ENCODE measurements at places on chromosomes 5 and 9.

DNA sequence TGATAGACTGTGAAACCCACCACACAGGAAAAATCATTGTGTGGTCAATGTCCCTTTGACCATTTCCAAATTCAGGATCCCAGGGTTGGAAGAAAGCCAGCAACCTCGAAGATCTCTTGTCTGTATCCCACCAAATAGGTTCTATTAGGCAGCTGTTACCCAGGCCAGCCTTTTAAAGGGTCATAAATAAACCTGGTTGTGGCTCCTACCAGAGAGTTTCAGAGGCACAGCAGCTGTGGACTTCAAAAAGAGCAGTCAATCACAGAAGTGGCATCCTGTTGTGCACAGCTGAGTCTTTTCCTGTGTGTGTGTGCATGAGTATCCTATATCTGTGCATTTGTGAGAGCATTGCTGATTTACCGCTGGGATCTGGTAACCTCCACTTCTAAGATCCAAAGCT, 23.7 kb upstream of the OR2S2 start:
- DNase-seq = no peak

GRCh38 chr9:113590991-113591898, 127.7 kb downstream of the RGS3 start:
- no peak for DNase-seq

- no peak for DNase-seq
These were observed 5.4 kb upstream of the B4GALT1 start for GRCh38 chr9:33172256-33173238.

- DNase-seq = no peak
These were observed 67.5 kb downstream of the HTR4 start for GRCh38 chr5:148586796-148587195.

GRCh38 chr9:91945277-91946085, 4.5 kb downstream of the ROR2 start:
- no peak for DNase-seq

GRCh38 chr5:59125011-59125961, 542.4 kb downstream of the RAB3C start:
- no peak for DNase-seq

GRCh38 chr5:41885286-41885685, 15.1 kb upstream of the OXCT1 start:
- no peak for DNase-seq

DNA sequence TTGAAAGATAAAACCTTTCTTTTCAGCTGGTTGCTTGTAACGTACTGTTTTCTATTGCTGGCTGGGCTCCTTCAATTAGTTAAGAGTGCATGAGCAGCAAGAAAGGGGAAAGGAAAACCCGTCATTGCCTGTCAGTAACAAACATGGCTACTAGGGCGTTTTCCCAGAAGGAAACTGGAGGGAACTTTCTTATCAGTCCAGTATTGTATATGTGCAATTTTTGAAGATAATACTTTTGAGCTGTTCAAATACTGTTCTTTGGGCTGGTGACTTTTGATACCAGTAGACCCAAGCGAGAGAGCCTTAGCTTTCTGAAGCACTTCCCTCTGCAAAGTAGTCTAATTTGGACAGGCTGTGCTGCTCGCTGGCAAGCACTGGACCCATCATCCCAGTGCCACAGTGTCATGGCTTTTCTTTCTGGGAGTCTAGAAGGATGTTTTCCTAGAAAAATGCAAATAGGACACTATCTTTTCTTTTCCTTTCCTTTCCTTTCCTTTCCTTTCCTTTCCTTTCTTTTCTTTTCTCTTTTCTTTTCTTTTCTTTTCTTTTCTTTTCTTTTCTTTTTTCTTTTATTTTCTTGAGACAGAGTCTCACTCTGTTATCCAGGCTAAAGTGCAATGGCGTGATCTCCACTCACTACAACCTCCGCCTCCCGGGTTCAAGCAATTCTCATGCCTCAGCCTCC, 149.9 kb upstream of the SMIM23 start:
- DNase-seq = no peak

DNA sequence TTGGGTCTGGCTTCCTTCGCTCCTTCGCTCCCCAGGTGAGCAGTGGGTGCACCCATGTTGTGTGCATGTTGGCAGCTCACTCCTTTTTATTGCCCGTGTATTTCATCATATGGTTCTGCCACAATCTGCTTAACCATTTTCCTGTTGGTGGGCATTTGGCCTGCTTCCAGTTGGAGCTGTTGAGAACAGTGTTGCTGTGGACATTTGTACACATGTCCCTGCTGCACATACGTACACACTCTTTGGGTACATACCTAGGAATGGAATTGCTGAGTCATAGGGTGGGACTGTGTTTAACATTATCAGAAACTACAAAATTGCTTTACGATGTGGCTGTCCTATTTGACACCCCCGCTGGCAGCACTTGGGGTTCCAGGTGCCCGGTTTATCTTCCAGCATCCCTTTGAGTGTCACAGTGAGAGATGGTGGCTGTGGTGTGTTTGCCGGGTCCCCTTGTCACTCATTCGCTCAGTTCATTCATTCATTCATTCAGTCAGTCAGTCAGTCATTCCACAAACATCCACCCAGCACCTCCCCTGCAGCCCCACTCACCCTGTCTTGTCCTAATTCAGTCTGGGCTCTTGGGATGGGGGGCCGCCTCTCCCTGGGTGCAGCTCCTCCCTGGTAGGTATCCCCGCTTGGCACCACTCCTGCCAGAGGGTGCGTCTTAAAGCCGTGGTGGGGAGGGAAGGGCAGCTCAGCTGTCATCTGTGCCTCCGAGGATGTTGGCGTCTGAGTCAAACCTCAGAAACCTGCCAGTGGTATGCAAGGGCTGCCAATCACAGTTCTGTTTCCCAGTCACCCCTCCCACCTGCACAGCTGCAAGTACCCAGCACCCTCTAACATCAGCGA, 7.9 kb upstream of the FIBCD1 start:
- DNase-seq = no peak

- DNase-seq = no peak
These were observed 1154.7 kb downstream of the DTWD2 start for GRCh38 chr5:117833691-117834090.

GRCh38 chr9:110446171-110446570, 108.5 kb upstream of the TXNDC8 start:
- DNase-seq = no peak

DNA sequence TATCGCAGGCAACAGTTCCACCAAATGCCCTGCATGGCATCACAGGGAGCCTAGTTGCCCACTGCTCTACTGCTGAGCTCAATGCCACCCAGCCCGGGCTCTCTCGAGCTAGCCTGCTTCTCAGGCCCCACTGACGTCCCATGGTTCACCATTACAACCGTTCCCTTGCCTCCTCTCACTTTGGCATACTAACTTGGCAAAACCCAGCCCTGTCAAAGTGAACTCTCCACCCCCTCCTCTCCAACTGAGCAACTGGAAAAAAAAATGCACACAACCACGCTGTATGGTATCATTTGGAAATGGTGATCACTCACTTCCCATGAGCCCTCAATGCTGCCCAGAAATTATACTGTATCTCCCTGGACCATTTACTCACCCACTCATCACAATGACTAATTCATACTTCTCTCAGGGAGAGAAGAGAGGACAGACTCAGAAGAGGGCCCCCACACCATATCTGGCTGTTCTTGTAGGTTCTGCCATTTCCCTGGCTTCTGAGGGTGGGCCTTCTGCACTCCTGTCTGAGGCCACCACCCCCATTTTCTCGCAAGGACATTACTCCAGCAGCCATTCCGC, 51.4 kb upstream of the RARS1 start:
- no peak for DNase-seq

DNA sequence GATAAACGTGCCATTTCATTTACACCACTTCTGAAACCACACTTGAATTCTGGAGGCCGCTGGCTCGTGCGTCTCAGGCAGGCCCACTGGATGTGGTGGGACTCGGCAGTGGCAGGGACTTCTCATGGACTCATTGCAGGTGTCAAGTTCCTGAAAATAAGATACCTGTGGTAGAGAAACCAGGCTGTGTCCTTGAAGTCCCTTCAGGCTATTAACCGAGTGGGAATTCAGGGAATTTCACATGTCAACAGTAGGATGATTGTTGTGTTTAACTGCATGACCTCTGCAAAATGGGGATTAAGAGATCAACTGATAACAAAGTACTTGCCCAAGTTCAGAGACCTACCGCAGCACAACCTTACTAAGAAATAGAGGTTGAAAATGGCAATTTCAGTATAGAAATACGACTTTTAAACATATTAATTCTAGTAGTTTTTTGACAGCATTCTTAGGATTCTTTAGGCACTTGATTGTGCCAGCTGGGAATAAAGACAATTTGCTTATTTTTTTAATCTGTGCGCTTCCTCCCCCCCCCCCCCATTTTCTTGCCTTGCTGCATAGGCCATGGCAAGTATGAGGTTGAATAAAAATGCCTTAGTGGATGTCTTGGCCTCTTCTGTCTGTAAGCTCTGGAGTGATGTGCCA, 26.8 kb downstream of the TRIP13 start:
- no peak for DNase-seq

DNA sequence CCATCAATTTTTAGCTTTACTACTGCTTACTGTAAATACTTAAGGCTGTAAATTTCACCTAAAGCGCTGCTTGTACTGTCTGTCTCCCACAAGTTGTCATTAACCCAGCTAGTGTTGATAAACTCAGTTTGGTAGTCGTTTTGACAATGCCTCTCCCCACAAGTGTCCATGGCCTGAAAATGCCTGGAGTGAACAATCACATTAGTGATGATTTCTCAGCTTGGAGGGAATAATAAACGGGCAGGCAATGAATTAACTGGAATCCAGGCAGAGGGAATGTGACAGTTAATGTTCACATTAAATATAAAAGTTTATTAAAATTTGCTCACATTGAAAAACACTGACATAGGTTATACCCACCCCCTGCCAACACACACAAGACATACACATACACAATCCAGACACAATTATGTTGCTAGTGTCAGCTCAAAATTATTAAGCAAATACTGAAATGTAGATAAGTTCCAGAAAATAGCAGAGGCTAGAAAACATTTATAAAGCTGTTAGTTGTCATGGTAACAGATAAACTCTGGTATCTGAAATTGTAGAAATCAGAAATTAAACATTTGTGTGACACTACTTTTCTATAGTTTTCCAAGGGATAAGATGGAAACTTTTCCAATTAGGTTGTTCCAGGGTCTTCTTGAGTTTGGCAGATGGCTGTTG, 341.9 kb downstream of the DIRAS2 start:
- DNase-seq = no peak

GRCh38 chr5:137603356-137603755, 104.2 kb upstream of the SPOCK1 start:
- no peak for DNase-seq

DNA sequence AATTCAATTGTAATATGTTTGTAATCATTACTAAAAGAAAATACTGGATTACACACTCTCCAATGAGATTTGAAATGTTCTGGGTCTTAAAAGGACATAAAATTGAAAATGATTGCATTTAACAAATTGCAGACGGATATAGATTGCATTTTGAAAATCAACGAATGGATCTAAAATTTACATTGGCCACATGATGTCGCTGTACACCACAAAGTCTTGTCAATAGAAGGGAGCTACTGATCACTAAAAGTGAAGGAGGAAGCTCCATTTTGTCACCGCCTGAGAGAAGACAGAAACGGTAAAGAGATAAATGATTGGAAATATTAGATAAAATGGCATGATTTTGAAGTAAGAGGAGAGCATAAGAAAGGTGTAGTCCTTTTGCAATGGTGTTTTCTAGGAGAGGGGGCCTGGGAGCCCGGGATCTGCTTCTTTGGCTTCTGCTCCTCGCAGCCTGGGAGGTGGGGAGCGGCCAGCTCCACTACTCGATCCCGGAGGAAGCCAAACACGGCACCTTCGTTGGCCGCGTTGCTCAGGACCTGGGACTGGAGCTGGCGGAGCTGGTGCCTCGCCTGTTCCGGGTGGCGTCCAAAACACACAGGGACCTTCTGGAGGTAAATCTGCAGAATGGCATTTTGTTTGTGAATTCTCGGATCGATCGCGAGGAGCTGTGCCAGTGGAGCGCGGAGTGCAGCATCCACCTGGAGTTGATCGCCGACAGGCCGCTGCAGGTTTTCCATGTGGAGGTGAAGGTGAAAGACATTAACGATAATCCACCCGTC, at the start of gene PCDHA1:
Gene PCDHA1, plus strand, starts transcription at position 236 of the 782 bp plus-strand sequence.
- no peak for DNase-seq

DNA sequence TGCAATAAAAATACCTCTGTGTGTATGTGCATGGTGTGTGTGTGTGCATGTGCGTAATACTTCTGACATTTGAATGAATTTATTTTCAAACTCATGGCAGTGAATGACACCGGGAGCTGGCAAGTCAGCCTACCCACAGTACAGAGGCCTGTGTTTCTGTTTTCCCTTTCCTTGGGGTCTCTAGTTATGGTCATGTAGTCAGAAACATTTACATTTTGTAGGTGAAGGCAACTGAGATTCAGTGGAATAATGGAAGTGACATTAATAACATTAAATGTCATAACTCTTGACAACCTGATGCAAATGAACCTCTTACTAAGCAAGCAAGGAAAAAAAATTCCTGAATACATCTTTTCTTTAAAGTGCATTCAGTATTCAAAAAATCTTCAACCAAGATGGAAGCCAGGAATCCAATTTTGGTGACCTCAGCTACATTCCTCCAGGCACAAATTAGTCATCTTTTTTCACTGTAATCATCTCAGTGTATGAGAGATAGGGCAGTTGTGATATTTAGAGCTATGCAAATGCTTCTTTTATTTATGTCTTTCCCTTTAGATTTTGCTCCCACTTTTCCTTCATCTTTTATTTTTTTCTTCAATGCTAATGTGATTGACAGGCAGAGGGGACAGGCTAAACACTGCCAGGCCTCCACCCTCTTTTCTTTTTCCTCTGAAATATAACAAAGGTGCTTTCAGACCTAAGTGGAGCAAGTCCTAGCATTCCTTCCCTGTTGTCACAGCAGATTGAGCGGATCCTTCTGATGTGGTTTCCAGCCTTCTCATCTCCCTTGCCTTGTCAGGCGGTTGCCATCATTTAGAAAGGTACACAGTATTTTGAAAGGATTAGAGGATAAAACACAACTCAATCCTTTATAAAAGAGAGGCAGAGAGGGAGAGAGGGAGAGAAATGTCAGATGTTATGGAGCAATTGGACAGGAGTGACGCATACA, 569.8 kb upstream of the ADAMTS16 start:
- DNase-seq = no peak

DNA sequence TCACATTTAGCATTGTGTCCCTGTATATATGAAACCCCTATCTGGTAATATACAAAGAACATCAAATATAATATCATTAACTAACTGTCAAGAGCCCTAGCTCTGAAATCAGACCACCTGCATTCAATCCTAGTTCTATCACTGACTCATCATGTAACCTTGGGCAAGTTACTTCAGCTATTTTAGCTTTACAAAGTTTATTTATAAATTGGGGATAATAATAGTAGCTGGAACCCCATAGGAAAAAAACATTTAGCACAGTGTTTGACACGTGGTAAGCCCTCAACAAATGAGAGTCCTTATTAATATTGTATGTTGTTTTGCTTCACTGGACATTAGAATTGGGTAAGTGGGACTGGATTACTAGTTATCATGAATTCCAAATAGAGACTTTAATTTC, 157.5 kb downstream of the EBF1 start:
- DNase-seq = no peak

DNA sequence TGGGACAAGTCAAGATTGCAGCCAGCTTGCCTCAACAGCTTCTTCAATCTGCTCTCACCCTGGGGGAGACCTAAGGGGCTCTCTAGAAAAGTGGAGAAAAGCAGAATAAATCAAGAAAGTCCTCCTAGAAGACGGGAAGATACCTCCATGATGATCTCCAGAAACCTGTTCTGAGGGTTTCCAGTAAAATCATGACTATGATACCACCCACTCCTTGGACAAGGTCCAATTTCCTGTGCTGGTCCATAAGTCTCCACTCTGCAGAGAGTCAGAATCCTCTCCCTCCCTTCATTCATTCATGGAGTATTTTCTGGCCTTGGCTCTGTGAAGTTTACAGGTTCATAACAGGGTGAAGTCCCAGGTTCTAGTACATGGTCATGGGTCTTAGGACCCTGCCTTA, 168.6 kb downstream of the SLC12A2 start:
- no peak for DNase-seq
